Brain (organoid and tissue), 16 donors: ENCODE measurements at places on chromosomes 11 and 22. TPM values are rescaled to one million over a fixed set of nuclear protein-coding genes. Genes with fewer than 3 reads are reported as not detected.

GRCh38 chr11:43879789-43880639 is 617 bp upstream of the ALKBH3 start:
- DNase-seq: no peak

DNA sequence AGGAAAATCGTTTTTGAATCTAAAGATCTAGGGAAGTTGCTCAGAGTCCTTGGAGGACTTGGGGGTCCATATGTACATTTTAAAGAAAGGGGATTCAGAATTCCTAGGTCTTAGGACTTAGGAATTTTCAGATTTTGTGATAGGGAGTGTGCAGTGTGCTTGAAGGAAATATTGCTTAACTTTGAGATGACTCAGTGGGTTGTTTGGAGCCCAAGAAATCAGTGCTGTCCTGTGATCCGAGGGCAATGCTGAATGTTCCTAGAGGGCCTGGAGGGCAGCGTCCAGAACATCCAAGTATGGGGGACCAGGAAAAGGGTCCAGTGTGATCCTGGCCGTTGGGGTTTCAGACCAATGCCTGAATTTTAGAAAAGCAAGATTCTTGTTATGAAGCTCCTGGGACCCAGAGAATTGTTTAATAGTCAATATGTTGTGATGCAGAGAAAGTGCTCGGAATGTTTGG is 3.1 kb upstream of the IGF2 start:
- no peak for DNase-seq

- DNase-seq: no peak
These were observed 35.0 kb downstream of the AMPD3 start for GRCh38 chr11:10490032-10490397.

RPLP2 gene
- polyA plus RNA-seq: 1,764 TPM

MFRP gene
- polyA plus RNA-seq: not detected

- no peak for DNase-seq
These were observed 24.7 kb downstream of the ALG9 start for GRCh38 chr11:111846636-111847035.

GRCh38 chr11:19059833-19060232 is 684 bp downstream of the MRGPRX2 start:
- DNase-seq: no peak

DNA sequence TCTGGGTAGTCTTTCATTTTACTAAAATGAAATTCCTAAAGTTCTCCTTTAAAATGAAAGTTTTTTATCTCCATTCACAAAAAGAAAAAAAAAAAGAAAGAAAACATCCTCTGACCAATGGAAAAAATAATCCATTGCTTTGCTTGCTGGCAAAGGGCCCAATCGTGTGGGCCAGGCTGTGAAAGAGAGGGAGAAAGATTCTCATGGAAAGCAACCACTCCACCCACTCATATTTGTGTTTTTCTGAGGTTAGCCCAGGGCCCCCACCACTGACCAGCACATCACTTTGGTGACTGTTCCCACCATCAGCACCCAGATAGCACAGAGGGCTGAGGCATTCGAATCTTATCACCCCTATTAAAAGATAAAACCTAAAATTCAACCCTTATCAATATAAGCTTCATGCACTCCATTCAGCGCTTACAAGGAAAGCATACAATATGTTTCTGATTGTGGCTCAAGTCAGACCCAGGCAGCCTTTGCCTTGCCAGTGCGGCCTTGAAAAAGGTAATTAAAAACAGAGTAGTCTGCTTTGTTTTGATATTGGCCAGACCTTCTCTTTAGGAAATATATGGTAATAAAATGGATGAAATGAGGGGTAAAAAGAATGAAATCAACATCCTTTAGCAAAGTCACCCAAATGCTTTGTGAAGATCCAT is 192.8 kb downstream of the ETS1 start:
- DNase-seq: no peak

GRCh38 chr11:133149698-133150097 is 382.6 kb downstream of the OPCML start:
- no peak for DNase-seq

HIPK3 gene
- polyA plus RNA-seq: 5.3 TPM

TMEM151A gene
- 54.6 TPM for polyA plus RNA-seq

DNA sequence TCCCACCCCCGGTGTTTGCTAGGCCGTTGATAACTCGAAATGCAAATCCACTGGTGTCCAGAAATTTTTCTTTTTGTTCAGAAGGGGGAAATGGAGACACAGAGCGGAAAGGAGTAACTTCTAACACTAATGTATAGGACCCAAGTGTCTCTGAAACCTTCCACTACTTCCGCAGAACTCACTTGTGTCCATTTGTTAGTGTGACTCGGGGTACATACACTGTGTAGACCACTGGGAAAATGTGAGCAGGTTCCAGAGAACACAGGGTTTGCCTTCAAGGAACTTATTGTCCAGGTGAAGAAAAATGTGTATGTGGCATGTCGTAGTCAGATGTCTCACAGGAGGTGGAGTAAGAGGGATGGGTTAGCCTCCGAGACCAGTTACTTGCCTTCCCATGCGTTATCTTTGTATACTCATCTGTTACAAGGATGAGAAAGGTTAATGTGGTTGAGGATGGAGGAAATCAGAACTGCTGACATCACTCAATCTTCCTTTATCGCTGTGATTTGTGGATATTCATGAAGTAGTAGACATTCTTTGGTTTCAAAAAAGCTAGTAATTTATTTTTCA is 857 bp downstream of the ARCN1 start:
- peak; percentile 21 for DNase-seq

TREH gene
- not detected for polyA plus RNA-seq

GRCh38 chr11:48081151-48082010 is 101.0 kb downstream of the PTPRJ start:
- DNase-seq: no peak

DNA sequence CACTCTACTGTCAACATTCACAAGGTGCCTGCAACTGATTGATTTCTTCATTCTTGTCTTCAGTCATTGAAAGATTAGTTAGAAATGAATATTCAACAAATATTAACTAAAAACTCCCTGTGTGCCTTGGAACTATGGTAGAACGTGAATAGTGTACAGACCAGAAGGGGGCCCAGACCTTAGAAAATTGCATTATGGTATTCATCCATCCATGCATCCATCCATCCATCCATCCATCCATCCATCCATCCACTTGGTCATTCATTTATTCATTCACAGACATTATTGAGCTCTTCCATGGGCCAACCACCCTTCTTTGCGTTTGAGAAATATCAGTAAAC is 10.2 kb upstream of the ACCSL start:
- DNase-seq: no peak

FOXRED2 gene
- 95.4 TPM for polyA plus RNA-seq

- DNase-seq: peak; percentile 93
These were observed 324.4 kb downstream of the NTM start for GRCh38 chr11:131694526-131695424.

DNA sequence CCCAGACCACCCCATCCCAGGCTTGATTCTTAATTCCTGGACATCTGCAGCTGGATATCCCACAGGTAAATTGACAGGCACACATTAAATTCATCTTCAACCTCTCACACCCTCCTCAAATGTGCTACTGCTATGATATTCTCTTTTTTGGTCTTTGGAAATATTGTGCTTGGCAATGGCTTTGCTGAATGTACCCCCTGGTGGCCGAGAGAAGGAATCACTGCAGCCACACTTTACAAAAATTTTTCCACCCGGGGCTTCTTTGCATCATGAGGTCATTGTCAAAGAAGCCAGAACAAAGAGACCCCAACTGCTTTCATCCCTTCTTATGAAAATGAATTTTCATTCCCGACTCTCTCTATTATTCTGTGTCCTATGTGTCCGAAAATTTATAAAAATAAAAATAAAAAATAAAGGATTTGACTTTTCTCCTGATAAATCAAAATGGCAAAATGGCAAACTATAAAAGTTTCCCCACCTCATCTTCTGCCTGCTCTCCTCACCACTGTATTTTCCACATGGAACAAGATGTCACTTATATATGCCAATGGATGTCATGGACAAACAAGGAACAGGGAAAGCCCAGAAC is 15.0 kb upstream of the CYB5R2 start:
- peak; percentile 77 for DNase-seq

DNA sequence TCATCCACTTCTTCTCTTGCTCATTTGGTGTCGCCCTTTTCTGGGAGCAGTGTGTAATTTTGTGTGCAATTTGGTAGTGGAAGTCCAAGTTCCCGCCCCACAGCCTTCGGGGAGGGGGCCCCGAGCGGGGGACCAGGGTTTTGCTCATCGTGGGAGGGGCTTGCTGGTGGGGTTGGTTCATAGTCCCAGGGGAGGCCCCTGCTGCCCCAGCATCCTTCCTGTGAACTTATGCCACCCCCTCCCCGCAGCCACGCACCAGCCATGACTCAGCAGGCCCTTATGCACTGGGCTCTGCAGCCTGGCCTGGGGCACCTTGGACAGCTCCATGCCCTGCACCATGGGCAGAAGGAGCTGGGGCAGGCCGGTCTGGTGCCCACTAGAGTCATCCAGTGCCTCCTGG is 1183.6 kb downstream of the BRD1 start:
- no peak for DNase-seq

CARD10 gene
- polyA plus RNA-seq: 3.7 TPM

- no peak for DNase-seq
These were observed 9.6 kb downstream of the QSER1 start for GRCh38 chr11:32902089-32902665.

DNA sequence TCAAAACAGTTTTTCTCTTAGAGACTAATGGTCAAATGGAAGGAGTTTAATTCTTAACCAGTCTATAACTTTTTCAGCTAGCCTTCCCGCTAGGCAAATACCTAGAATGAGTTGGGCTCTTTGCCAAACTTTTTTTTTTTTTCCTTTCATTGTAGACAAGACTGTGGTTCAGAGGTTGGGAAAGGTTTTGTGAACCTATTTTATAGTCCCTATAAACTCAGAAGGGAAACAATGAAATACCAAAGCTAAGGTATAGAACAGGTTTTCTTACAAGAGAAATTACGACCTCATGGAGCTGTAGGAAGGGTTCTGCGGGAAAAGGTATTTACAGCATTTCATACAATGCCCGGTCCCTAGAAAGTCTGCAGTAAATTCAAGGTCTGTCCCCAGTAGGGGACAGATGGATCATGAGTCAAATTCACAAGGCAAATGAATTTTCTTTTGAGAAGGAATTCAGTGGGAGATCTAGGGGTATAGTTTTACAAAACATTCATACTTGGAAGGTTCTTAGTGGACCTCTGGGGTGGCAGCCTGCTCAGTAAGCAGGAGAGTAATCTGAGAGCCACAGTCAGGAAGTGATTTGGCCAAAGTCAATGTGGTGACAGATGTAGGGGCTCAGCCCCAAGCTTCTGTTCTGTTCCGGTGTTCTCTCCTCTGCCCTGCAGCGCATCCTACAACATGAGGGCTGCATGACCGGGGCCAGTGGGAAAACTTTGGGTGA is 146.8 kb downstream of the DBX1 start:
- DNase-seq: no peak

- DNase-seq: peak; percentile 46
These were observed 22.5 kb upstream of the KRTAP5-7 start for GRCh38 chr11:71504531-71504930.

- DNase-seq: peak; percentile 65
These were observed 112.7 kb upstream of the OR4B1 start for GRCh38 chr11:48103621-48104567.

GRAMD1B gene
- 17.1 TPM for polyA plus RNA-seq

- no peak for DNase-seq
These were observed 22.0 kb downstream of the ABTB2 start for GRCh38 chr11:34335801-34336200.

GRCh38 chr11:62088331-62088933 is 35.4 kb upstream of the INCENP start:
- no peak for DNase-seq

DNA sequence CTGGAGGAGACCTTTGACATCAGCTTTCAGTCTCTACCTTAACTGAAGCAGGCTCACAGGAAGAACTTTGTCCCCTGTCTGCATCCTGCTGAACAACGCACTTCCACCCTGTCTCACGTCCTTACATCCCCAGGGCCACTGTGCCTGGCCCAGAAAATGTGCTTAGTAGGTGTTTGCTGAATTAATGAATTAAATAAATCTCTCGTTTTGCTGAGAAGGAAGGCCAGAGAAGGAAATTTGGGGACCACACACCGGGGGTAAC is 54.3 kb upstream of the CREB3L1 start:
- no peak for DNase-seq

- peak; percentile 50 for DNase-seq
These were observed 95.7 kb downstream of the STIM1 start for GRCh38 chr11:3950996-3951660.

- peak; percentile 44 for DNase-seq
These were observed 238.8 kb downstream of the TTC28 start for GRCh38 chr22:28440592-28441390.

- no peak for DNase-seq
These were observed 1206.3 kb upstream of the CNTN5 start for GRCh38 chr11:97814325-97814959.

DNA sequence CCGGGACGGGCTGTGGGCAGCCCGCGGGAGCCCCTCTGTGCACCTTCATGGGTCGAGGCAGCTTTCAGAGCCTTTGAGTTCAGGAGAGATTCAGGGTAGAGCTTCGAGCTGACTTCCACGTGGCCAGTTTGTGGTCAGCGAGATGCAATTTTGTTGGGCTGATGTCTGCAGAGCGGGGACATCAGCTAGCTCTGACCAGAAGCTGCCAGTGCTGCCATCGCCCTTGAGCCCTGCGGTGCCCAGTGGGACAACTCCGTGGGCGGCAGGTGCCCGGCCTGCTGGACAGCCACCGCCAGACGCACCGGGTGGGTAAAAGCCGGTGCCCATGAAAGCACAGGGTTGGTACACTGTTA is 719 bp downstream of the TALDO1 start:
- DNase-seq: no peak

- no peak for DNase-seq
These were observed 31.3 kb downstream of the MTNR1B start for GRCh38 chr11:93000511-93001476.

DNA sequence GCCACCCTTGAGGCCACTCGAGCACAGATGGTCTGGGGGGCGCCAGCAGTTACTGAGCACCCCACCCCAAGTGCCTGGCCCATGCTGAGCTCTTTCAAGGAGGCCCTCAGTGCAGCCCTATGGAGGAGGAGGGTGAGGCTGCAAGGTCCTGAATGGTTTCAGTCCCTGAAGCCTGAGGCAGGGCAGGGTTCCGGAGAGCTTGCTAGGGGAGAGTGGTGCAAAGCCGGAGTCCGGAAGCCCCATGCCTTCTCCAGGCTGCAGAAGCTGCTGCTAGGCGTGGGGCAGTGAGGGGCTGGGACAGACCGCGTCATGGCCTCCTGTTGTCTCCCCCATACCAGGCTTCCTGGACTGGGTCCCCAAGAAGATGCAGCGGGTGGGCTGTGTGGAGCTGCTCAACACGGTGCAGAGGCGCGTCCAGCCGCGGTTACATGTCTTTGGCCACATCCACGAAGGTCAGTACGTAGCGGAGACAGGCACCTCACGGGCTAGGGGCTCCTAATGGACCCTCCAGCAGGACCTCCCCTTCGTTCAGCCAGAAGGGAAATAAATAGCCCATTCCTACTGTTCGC is 90.6 kb downstream of the MPPED1 start:
- DNase-seq: no peak

IL17REL gene
- not detected for polyA plus RNA-seq

ENDOD1 gene
- 25.1 TPM for polyA plus RNA-seq

DNA sequence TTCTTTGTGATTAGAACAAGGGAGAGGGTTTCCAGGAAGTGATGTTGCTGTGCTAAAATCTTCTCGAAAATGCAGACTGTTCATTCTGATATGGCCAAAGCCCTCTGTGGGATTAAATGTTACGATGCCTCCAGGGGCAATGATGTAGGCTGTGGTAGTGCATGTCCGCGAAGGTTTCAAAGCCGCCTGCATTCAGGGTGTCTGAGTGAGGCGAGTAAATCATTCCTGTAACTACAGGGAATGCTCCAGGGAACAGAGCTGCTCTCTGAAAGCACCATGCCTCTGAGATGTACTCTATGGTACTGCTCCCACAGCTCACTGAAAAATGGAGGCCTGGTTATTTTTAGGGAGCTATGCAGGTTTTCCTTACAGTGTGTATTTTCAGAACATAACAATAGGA is 21.2 kb downstream of the PDGFD start:
- no peak for DNase-seq
